ENCODE measurements at places on chromosomes 7 and 10.

GRCh38 chr10:93065675-93066543 lies 5.3 kb downstream of the CYP26C1 start:
- no peak for DNase-seq

GRCh38 chr7:134885967-134886352 lies 100.3 kb upstream of the AGBL3 start:
- peak; percentile 65 for DNase-seq

GRCh38 chr10:60237977-60238758 lies 151.5 kb downstream of the ANK3 start:
- peak; percentile 51 for DNase-seq

- DNase-seq, result no peak
Observed at GRCh38 chr7:11175371-11175770, 201.7 kb downstream of the PHF14 start.

GRCh38 chr10:123409426-123409825 lies 255.2 kb downstream of the BUB3 start:
- no peak for DNase-seq

GRCh38 chr7:36286226-36286625 lies 103.4 kb upstream of the ANLN start:
- DNase-seq, result no peak

DNA sequence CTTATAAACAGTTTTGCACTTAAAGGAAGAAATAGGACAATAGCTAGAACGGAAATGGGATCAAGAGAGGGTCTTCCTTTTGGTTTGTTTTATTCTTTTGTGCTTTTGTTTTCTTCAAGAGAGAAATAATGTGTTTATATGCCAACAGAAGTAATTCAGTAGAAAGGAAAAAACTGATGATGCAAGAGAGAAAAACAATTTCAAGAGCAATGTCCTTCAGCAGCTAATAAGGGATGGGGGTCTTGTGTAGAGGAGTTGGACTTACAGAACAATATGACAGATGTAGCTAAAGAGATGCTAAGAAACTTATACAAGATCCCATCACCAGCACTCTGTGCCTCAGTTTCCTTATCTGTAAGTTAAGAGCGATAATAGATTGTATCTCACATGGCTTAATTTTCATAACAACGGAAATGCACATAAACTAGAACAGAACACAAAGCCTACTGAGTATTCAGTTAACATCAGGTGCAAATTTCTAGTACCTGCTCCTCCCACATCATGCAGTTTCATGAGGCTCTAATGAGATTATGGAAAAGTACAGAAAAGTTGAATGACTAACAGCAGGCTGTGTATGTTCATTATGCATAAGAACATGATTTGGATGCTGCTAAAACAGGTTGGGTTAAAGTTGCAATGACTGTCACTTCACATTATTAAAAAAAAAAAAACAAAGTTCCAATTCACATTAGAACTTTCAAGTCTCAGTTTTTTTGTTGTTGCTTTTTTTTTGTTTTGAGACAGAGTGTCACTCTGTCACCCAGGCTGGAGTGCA lies 17.2 kb downstream of the HERPUD2 start:
- no peak for DNase-seq

- DNase-seq, result no peak
Observed at GRCh38 chr10:30897048-30897447, 134.6 kb downstream of the ZNF438 start.
